ENCODE measurements at places on chromosomes 3 and 15.

- no peak for DNase-seq
These were observed 67.4 kb upstream of the HRH1 start for GRCh38 chr3:11086856-11087255.

DNA sequence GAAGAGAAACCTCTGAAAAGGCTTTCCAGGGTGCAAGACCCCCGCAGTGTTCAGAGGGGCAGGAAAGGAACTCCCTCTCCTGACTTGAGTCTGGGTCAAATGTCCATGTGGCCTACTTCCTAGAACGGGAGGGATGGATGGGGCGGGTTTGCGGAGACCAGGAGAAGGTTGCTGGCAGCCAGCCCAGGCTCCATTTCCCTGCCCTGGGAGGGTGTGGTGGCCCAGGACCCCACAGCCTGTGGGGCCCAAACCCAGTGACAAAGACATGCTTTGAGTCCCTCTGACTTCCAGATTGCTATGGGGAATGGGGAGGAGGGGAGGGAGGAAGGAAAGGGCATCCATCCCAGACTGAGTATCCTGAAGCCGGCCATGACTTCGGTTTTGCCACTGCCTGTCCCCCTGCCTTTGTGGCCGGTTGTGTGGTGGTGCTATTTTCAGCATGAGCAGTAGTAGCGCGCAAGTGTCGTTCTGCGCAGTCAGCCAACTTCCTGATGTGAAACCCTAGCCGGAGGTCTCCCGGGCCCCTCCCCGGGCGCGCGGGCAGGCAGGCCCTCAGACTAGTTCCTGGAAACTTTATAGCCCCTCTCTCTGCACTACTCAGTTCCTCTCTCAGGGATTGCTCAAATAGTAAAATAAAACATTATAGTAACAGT, 24.4 kb downstream of the MAGEF1 start:
- no peak for DNase-seq

GRCh38 chr15:44295750-44296431, 7.4 kb downstream of the GOLM2 start:
- no peak for DNase-seq

- no peak for DNase-seq
These were observed 1.2 kb downstream of the MECOM start for GRCh38 chr3:169662132-169662842.

- DNase-seq: peak; percentile 55
These were observed 98.9 kb upstream of the TBC1D5 start for GRCh38 chr3:17841190-17841828.

GRCh38 chr3:118011910-118012309, 1022.7 kb downstream of the IGSF11 start:
- DNase-seq: no peak

GRCh38 chr3:36945333-36945980, 603 bp upstream of the TRANK1 start:
- DNase-seq: no peak

GRCh38 chr3:178714925-178715832, 178.9 kb downstream of the KCNMB2 start:
- DNase-seq: no peak

DNA sequence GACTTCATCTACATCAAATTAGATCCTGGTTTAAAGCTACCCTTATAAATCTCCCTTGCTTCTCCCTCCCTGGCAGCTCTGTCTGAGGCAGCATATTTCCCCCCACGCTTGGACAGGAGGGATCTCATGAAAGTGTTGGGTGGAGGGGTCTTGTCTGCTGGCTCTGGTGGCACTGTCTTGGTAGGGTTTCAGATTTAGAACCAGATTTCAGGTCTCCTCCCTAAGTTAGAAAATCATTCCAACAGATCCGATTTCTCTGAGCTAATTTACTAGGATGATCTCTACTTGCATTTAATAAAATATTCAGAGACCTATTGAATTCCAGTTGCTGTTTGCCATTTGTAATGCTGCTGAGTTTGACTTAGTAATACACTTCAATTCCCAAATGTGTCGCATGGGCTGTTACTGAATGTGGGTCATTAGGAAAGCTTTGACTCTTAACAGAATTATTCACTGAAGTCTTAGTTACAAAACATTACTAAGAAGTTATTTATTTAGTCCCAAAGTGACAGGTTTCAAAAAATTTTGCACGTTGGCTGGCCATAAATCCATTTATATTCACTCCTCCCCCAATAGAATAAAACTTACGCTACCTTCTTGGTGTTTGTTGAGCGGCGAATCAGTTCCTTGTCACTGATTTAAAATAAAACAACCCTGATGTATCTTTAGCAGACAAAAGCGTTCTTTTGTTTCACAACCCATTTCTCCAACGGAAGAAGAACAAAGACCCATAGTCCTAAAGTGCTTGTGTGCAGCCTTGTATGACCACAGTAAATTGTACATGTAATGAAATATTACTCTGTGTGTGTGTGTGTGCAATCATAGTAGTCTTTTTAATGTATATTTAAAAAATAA, 84.5 kb downstream of the TRAK1 start:
- no peak for DNase-seq

DNA sequence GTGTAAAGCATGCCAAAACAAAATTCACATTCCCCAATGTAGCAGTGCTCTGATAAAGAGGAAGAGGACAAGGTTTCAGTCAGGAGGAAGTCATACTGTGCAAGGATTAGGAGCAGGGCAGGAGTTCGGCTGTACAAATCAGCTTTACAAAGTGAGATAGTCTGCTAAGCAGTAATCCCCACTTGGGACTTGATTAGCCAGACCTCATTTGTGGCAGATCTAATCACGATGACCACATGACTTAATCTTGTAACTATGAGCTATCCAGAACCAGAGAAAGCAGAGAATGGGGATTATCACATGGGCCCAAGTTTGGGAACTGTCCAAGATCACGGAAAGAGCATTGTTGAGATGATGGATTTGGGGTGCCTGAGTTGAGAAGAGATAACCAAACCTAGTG, 7.8 kb downstream of the DCBLD2 start:
- DNase-seq: no peak

- no peak for DNase-seq
These were observed 6.0 kb downstream of the PRKCI start for GRCh38 chr3:170228093-170228766.

GRCh38 chr15:71083349-71083748, 31.9 kb upstream of the THSD4 start:
- DNase-seq: no peak

GRCh38 chr15:37824717-37825382, 109.6 kb upstream of the TMCO5A start:
- no peak for DNase-seq

- no peak for DNase-seq
These were observed at the start of gene DLL4 for GRCh38 chr15:40928821-40929659. Gene DLL4 (plus strand): TSS chr15:40929340. CDS start chr15:40929669, 329 bp downstream.

DNA sequence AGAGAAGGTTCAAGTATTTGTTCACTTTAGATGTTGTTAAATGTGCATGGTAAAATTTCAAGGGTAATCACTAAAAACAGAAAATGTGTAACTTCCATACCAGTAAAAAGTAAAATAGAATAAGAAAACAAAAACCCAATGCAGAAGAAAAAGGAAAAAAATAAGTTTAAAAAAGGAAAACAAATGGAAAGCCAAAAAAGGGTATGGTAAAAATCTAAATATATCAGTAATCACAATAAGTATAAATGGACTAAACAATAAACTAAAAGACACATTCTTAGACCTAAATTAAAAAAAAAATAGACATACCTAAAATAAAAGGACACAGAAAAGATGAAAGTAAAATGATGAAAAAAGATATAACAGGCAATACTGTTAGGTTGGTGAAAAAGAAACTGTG, 9.5 kb upstream of the CLN6 start:
- DNase-seq: no peak

GRCh38 chr15:79084308-79084968, 6.1 kb downstream of the RASGRF1 start:
- no peak for DNase-seq

DNA sequence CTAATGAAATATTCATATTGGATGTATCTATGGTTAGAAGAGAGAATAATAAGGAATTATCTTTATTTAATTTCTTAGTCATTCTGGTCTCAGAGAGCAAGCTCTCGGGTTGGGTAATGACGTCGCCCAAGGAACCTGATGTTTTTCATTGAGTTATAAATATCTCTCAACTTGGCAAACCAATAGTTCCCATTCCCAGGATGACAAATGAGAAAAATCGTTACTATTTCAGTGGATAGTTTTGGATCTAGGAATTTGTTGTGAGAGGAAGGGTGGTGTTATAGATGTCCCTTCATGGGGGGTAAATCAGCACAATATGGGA, 162.9 kb upstream of the NR2E3 start:
- DNase-seq: no peak

- DNase-seq: no peak
These were observed 59.1 kb upstream of the CA12 start for GRCh38 chr15:63440756-63441155.

- DNase-seq: no peak
These were observed 170.2 kb upstream of the P2RY1 start for GRCh38 chr3:152664766-152665165.

- no peak for DNase-seq
These were observed 39.5 kb downstream of the ZBTB38 start for GRCh38 chr3:141407825-141408224.

DNA sequence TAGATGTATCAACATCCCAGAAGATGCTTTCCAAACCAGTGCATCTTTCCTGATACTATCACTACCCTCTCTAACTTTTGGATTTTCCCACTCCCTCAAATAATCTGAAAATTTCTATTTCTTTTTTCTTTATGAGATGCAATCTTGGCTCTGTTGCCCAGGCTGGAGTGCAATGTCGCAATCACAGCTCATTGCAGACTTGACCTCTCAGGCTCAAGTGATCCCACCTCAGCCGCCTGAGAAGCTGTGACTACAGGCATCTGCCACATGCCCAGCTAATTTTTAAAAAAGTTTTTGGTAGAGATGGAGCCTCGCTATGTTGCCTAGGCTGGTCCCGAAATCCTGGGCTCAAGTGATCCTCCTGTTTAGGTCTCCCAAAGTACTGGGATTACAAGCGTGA, 239.7 kb downstream of the SUCLG2 start:
- DNase-seq: no peak

DNA sequence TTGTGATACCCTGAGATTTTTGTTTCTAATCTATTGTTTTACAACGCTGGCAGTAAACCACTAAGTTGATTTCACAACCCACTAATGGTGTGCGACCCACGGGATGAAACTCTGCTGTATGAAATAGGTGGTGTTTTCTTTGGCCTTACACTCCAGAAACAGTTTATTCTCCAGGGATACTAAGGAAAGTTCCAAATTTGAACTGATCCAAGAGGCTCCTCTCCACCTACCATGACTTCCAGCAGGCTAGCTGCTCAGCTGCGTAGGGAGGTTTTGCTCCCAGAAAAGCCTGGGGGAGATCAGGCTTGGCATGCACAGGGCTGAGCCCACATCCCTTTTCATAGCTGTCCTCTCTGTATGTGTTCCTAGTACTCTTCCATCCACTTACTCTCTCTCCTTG, 71.5 kb downstream of the FAM174B start:
- DNase-seq: no peak

DNA sequence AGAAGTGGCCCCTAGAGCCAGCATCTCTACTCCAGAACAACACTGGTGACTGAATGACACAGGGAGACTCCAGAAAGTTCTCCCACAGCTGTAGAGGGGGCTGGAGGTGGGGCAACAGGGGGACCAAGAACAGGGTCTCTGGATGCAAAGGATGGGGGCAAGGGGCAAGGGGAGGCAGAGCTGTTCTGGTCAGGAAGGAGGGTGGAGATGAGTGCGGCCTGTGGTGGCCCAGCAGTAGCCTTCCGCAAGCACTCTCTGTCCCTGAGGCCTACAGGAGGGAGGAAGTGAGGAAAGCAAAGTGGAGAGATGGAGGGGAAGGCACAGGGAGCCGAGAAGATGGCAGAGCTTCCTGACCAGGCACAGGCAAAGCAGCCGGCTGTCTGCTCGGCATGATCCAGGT, 56.5 kb downstream of the HOMER2 start:
- no peak for DNase-seq

- DNase-seq: no peak
These were observed 138.0 kb downstream of the DUT start for GRCh38 chr15:48469271-48469670.

DNA sequence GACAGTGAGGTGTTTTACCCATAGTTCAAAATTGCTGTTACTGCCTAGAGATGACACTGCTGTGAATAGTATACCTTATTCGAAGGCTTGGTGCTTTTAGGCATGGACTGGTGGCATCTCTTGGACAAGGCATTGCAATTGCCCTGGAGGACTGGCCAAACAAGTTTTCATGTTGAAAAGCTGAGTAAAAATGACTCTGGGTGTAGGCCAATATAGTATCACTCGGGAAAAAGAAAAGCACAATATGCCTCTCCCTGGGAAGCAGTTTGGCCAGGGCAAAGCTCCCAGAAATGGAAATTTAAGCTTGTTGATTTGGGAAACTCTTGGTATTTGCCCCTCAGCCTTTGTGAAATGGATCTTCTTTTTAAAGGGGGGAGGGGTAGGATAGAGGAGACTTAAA, 54.8 kb downstream of the ZNF609 start:
- DNase-seq: no peak

DNA sequence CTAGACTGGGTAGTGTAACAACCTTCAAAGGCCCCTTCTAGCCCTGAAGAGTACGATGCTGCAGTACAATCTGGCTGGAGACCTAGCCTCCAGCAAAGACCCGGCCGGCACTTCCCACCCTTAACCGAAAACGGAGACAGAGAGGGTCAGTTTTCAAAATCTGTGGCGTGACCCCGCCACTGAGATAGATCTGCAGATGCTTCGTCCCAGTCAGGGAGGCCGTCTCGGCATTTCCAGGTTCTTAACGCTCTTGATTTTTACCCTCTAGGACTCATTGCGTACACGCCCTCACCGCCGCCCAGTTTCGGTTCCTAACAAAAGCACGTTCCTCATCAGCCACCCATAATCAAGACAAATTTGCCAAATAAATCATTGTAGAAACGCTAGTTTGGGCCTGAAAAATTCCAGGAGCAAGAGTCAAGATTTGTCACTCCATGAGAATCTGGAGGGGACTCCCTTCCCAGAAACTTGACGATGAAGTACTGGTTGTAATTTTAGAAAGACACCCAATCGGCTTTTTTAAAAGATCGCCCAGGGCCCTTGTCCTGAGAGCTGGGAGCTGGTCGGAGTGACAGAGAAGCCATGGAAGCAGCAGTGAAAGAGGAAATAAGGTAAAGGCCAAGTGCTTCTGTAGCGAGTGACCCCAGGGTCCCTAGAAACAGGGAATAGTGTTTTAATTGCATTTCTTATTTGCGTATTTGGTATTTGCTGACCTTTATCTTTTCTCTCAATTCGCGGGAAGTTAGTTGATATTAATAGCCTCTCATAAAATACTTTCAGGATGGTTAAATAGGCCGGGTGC, 868 bp upstream of the TMEM87A start:
- peak; percentile 38 for DNase-seq

- no peak for DNase-seq
These were observed 4.6 kb downstream of the SNX4 start for GRCh38 chr3:125515421-125515820.

DNA sequence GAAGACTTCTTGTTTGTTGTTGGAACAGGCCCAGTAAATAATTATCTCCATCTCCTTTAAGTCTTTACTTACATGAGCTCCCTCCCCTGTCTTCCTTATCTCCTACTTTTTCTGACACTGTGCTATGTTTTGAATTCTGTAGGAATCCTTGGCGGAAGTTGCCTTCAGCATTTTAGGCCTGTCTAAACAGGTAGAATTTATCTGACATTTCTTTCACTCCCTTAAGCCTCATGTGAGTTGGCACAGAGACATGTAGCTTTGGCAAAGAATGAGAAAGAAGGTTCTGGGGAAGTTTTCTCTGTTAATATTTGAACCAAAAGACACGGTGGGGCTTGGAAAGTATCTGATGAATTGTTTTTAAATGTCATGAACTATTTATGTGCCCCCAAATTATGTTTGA, 8.1 kb downstream of the MCTP2 start:
- DNase-seq: no peak

GRCh38 chr3:133812872-133813271, 7.3 kb downstream of the SRPRB start:
- no peak for DNase-seq

- DNase-seq: no peak
These were observed at the start of gene SV2B for GRCh38 chr15:91099995-91100813. Gene SV2B (plus strand): TSS chr15:91100257. CDS start chr15:91226264, 126,007 bp downstream.

Measured in stimulated activated CD8-positive, alpha-beta memory T cell treated with anti-CD3 and anti-CD28 coated beads, Interleukin-4, amount 100 ng/mL, for 1 hour (primary cell).